ENCODE measurements at places on chromosomes 2 and 18.

- no peak for DNase-seq
Observed at GRCh38 chr2:41990688-41991087, 57.1 kb upstream of the PKDCC start.

DNA sequence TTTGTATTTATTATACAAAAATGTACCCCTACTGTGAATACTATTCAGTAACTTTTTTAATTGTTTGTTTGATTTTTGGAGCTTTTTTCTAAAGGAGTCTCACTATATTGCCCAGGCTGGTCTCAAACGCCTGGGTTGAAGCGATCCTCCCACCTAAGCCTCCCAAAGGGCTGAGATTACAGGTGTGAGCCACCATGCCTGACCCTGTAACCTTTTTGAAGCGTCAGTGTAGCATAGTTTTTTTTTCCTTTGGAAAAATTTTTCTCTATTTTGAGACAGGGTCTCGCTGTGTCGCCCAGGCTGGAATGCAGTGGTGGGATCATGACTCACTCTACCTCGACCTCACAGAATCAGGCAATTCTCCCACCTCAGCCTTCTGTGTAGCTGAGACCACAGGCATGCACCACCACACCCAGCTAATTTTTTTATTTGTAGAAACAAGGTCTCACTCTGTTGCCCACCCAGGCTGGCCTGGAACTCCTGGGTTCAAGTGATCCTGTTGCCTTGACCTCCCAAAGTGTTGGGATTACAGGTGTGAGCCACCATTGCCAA, 2.0 kb downstream of the GMCL1 start:
- DNase-seq = no peak

GRCh38 chr2:188410504-188411235, 119.0 kb downstream of the GULP1 start:
- no peak for DNase-seq

GRCh38 chr18:59566533-59566971, 130.7 kb downstream of the CCBE1 start:
- DNase-seq = no peak

Data from suppressor macrophage treated with lipopolysaccharide for 1 hour (primary cell).